MV-4-11 (cell line): ENCODE measurements at places on chromosomes 5 and 9.

DNA sequence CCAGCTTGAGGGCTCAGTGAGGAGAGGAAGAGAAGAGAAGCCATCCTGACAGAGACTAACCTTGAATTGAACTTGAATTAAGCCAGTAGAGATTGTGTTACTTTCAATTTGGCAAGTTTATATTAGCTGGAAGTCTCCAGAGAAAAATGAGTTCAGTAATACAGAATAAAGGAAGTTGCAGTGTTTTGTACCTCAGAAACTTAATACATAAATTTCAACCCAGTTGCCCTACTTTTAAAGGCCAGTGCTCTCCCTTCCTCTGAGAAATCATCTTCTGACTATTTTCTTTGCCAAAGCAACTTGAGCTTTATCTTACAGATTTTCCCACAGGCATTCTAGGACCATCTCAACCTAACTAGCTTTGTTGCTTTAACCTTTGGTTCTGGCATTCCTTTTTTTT, 231.0 kb upstream of the GAS1 start:
- DNase-seq: no peak

DNA sequence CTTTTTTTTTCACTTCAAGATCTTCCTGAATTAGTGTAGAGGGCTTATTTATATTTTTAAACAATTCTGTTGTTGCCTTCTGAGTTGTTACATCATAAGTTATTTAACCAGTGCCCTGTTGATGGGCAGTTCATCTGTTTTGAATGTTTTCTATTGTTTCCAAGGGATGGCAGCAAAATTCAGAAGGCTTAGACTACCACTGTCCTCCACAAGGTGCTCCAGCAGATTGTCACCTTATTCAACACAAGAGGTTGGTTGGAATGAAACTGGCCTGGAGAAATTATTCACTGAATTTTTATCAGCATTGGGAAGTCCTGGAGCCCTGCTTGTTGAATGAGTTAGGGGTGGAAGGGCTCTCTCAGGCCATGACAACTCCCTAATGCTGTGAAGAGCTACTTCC, 1.3 kb upstream of the KLHL9 start:
- DNase-seq: peak; percentile 6

- DNase-seq: no peak
These were observed 234.6 kb downstream of the SPOCK1 start for GRCh38 chr5:137264573-137264972.

DNA sequence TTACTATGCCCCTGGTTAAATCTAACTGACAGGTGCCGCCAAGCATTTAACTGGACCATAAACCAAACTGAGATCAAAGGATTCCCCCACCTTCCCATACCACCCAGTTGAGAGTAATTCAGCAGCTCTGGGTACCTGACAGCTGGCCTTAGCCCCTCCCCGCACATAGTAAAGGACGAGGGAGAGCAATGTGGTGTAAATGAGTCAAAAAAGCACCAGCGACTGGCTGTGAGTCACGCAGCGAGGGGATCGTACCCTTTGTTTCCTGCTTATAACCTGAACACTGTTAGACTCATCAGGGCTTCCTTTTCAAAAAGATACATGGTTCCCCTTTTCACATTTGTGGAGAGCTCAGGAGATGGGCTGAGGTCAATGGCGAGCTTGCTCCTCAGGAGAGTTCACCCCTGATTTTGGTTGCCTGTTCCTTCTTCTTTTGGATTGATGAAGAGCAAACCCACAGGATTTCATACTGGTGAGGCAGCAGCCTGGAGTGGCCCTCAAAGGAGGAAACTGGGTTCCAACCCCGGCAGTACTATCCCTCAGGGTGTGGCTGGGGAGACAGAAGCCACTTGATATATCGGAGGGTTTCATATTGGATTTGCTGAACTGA, 71.5 kb downstream of the ANKRD33B start:
- peak; percentile 97 for DNase-seq

GRCh38 chr9:72292256-72292682, 72.7 kb downstream of the ZFAND5 start:
- DNase-seq: peak; percentile 56

DNA sequence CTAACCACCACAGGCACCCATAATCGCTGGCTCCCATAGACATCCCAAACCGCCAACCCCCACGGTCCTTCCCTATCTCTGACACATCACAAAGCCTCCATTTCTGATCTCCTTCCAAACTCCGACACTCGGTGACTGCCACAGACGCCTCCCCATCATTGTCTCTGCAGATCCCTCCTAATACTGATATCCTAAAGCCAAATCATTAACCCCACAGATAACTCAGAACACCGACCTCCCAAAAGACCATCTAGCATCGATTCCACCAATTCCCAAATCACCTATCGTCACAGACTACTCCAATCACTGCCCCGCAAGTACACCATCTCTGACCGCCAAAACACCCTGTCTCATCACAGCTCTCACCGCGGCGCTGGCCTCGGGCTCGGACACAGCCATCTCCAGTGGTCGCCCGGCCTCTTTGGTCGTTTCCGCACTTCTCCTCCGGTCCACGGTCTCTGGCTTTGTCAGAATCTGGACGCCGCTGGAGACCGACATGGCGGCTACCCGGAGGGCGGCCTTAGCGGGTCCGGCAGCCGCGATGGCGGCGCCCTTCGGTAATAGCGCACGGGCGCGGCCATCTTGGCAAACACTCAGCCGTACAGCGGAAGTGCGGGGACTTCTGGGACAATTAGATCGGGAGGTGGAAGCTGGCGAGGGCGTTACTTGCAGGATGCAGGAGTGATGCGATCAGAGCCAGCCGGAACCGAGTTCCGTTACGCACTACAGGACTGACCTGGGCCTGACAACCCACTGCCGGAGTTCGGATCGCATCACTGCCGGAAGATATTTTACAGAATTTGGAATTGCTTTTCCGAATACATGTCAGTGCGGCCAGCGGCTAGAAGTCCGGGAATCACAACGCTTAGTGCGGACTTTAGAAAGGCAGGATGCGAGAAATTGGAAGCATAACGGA, at the start of gene ZFP37:
Gene ZFP37 (minus strand): TSS at position 534 of the 916 bp plus-strand sequence. CDS start 36 bp downstream, at position 498.
- DNase-seq: peak; percentile 83

DNA sequence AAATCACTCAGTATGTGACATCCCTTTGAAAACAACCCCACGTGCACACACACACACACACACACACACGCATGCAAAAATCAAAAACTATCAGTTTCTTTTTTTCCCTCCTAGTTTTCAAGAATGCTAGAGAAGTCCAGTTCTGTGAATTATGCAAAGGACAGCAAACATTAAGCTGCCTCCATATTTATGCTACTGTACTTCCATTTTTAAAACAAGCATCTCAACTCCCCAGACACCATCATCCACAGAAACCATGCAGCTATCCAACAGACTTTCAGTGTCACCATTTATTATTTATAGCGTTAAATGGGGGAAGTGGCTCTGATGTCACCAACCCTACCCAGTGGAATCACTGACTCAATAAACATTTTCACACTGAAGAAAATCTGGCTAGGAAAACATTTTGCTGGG, 1.6 kb downstream of the FBXW11 start:
- DNase-seq: peak; percentile 69

DNA sequence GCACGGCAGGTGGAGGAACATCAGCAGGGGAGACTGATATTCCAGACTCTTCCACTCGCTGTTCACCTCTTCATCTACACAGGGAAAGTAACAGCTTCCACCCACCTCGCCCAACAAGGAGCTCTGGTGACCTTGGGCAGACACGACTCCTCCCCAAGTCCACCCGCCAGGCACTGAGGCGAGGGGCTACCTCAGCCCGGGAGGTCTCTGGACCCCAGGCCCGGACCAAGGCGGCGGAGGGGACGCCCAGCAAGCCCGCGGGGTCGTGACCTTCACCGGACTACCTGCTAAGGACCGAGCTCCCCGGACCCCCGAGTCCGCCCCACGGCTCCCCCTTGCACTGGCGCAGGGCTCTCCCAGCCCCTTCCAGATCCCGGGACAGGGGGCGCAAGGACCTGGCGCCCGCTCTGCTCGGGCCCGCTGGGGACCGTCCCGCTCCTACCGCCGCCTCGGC, 70.2 kb upstream of the LPCAT1 start:
- no peak for DNase-seq

GRCh38 chr9:89225991-89226471, 47.4 kb upstream of the SHC3 start:
- no peak for DNase-seq

DNA sequence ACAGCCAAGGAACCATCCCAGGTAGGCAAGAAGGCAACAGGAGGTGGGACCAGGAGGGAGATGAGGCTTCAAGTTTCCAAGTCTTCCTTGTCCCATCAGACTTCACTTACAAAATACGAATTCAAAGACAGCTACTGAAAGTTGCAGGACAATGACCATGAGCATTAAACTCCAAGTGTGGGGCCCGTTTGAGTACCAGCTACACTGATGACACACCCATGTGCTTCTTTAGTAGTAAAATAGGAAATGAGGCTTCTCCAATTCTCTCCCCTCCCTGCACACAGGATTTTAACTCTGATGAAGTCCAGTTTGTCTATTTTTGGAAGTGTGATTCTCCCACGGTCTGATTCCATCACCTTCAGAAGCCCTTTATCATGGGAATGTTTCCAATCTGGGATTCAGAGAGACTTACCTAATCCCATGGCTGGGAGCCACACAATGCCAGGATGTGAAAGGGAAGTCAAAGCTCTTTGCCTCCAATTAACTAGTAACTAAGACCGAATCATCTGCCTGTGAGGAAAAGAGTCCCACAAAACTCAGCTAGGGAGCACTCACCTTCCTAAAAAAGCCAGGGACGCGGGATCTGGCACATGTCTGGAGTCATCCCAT, 222.8 kb upstream of the MSX2 start:
- no peak for DNase-seq
